Activated CD4-positive, alpha-beta T cell treated with anti-CD3 and anti-CD28 coated beads for 36 hours (primary cell): ENCODE measurements at places on chromosomes 2 and 18. TPM values are rescaled to one million over a fixed set of nuclear protein-coding genes. Genes with fewer than 3 reads are reported as not detected.

DNA sequence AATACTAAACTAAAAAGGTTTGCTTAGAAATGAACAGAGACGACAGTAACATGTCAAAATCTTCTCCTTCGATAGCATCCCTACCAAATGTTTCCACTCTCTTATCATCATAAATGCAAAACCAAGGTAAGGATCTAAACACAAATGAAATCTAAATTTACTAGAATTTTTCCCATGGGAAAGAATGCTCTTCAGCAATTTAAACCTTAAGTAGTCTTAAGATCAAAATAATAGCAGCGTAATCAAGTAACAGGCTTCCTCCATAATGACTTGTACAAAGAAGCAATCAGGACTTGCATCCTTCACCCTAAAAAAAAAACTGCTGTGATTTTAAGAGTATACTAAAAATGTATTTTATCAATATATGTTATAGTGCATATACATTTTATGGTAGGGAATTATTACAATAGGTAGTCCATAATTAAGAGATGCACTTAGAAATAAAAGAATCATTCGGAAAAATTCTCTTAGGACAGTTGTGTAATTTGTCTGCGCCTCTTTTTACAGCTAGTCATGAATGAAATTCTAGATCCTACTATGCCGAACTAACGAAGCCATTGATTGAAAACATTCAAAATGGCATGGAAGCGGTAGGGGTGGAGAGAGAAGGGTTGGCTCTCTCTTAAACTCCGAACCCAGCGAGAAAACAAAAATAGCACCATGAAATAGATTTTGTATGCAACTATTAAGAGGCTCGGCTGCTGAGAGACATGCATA lies 1.3 kb downstream of the PGAP1 start:
- DNase-seq, result no peak

- no peak for DNase-seq
Measured at GRCh38 chr18:42168487-42168886, 213.5 kb downstream of the PIK3C3 start.

GRCh38 chr2:149063177-149063576 lies 24.7 kb downstream of the LYPD6B start:
- DNase-seq, result no peak

- no peak for DNase-seq
Measured at GRCh38 chr2:147588191-147588590, 256.6 kb upstream of the ACVR2A start.

- no peak for DNase-seq
Measured at GRCh38 chr2:240644171-240644651, 18.9 kb downstream of the GPR35 start.

GRCh38 chr2:47402555-47402804 lies 476 bp upstream of the MSH2 start:
- no peak for DNase-seq

- no peak for DNase-seq
Measured at GRCh38 chr2:227855440-227855839, 16.0 kb upstream of the DAW1 start.

DNA sequence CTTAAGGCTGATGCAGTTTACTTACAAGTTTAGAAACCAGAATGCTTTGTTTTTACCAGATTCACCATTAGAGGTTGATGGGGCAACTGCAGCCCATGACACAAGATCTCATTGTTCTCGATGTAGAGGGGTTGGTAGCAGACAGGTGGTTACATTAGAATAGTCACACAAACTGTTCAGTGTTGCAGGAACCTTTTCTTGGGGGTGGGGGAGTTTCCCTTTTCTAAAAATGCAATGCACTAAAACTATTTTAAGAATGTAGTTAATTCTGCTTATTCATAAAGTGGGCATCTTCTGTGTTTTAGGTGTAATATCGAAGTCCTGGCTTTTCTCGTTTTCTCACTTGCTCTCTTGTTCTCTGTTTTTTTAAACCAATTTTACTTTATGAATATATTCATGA lies 99.4 kb upstream of the IL1R2 start:
- no peak for DNase-seq

DNA sequence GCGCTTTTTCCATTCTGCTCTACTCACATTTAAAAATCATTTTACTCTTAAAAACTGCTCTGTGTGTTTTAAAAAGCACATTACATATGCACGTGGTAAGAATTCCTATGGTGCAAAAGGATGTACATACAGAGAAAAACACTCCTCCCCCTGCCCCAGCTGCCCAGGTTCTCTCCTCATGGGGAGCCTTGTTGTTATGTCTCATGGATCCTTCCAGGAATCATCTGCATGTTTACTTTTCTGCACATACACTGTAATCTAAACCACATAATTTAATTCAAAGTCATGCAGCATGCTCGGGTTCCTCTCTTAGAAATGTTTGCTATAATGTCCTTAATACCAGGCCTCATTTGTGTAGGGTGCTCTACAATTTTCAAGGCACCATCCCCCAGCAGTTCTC lies 243.3 kb downstream of the LOXHD1 start:
- no peak for DNase-seq

GRCh38 chr2:195317550-195317949 lies 339.5 kb upstream of the SLC39A10 start:
- no peak for DNase-seq

DNA sequence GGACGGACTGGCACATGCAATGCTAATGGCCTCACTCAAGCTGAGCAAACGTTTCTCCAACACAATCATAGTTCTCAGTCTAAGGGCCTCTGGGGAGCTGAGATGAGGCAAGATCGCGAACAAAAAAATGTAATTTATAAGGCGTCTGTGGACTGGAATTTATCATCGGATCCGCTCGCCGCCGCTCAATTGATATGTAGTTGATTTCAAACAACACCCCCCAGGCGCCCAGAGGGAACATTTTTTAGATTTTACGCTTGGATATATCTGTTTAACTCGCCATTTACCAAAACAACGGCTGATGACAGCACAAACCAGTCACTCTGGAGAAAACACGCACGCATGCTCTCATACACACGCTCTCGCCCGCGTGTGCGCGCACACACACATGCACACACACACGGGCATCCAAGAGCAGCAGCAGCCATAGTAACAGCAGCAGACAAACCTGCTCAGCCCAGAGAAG lies 335.8 kb downstream of the SMAD2 start:
- DNase-seq, result no peak

DNA sequence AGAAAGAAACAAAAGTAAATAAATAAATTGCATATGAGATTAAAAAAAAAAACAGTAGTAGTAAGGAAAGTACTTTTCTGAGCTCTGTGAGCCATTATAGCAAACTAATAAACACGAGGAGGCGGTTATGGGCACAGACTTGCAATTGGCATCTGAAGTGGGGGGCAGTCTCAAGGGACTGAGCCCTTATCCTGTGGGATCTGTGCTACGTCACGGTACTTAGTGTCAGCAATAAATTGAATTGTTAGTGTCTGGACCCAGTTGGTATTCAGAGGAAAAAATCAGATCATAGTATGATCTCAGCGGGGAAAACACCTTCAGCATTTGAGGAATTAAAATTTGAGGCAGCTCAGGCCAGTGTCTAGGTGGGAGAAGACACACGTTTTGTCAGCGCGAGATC lies 76.6 kb upstream of the TEX51 start:
- no peak for DNase-seq

DNA sequence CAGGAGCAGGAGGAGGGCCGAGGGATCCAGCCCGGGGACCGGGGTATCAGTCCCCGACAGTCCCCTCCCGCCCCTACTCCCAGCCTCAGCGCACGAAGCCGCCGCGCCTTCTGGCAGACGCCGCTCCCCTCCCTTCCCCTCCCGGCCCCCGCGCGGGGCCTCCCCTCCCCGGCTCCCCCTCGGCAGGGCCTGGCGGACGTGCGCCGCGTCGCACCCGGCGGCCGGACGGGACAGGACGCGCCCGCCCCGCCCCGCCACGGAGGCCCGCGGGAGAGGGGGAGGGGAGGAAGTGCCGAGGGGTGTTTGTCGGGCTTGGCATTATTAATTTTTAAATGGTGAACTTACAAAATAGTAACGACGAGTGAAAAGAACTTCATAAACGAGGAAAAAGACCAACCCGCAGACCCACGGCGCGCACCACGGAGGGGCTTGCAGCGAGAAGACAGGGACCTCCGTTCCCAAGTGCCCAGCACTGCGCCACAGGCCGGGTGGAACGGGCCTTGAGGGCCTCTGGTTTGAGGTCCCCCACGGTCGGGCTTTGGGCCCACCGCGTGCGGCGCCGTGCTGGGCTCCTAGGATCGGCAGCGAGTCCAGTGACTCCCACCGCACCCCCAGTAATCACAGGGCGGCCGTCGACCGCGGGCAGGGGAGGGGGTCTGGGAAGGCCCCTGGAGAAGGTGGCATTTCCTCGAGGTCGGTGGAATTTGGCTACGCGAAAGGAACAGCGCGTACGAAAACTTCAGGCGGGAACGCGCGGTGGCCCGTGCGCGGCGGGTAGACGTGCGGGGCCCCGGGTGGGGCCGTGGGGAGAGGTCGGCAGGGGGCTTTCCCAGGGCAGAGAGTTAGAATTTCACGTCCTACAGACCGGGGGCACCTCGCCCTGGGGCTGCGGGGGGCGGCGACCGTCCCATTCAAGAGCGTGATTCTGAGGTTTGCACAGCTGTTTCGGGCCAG lies 954 bp upstream of the CTDSP1 start:
- DNase-seq, result peak; percentile 87

- DNase-seq, result no peak
Measured at GRCh38 chr2:1723397-1724042, 20.8 kb downstream of the PXDN start.

DNA sequence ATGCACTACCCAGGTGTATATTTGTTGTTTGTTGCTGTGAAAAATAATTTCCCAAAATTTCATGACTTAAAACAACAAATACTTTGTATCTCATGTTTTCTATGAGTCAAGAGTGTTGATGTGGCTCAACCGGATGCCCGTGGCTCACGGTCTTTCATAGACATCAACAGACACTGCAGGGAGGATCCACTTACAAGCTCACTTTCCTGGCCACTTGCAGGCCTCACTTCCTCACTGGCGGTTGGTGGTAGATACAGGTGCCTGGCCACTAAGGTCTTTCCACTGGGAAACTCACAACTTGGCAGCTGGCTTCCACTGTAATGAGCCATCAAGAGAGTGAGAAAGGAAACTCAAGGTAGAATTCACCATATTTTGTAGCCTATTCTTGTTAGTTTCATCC lies 662.9 kb downstream of the IRS1 start:
- DNase-seq, result no peak

- no peak for DNase-seq
Measured at GRCh38 chr2:224157655-224158054, 118.6 kb upstream of the SERPINE2 start.

DNA sequence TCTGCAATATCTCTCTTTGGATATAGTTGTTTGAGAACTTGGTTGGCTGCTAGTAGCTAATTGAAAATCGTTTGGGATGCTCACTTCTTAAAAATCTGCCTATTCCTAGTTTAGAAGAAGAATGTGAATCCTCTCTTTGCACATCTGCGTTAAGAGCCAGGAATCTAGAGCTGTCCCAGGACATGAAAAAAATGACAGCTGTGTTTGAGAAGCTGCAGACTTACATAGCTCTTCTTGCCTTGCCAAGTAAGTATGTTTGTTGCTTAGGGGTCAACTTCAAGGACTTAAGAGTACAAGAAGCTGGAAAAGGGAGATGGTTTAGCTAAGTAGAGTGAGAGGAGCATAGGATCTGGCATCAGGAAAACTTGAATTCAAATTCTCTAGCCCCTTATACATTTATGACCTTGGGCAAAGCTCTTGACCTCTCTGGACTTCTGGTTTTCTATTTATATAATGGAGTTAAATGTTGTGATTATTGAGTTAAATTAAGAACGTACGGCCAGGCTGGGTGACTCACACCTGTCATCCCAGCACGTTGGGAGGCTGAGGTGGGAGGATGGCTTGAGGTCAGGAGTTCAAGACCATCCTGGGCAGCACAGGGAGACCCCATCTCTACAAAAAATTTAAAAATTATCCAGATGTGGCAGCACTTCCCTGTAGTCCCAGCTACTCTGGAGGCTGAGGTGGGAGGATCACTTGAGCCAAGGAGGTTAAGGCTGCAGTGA lies 55.2 kb upstream of the STON1 start:
- DNase-seq, result no peak

DNA sequence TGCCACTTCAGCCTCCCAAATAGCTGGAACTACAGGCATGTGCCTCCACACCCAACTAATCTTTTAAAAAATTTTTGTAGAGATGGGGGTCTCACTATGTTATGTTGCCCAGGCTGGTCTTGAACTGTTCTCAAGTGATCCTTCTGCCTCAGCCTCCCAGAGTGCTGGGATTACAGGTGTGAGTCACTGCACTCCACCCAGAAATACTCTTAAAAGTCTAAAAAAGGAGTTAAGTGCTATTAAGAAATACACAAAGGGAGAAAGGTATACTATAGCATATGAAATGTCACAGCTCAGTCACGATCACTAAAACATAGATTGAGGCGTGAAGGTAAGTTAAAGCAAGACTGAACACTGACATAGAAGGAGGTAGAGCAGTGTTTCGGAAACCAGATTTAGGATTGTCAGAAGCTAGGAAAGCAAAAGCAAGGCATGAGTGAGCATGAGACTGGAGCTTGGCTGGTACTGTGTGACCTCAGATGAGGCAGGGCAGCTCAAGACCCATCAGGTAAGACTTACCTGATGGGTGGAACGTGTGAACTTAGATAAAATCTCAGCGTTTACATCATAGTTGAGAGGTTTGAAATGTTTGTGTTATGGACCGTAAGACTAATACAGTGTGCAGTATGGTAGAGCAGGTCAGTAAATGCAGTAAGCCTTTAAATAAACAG lies 9.2 kb downstream of the CCNYL1 start:
- DNase-seq, result no peak

The SDC1 gene
- total RNA-seq, result not detected

The EMILIN1 gene
- total RNA-seq, result 0.40 TPM

The CENPA gene
- total RNA-seq, result 37.0 TPM

The CELF4 gene
- not detected for total RNA-seq

The ST8SIA5 gene
- not detected for total RNA-seq

The CSRNP3 gene
- not detected for total RNA-seq

The PLEK gene
- 0.60 TPM for total RNA-seq

The UGT1A3 gene
- total RNA-seq, result not detected

The GKN1 gene
- total RNA-seq, result not detected

The GRHL1 gene
- 0.53 TPM for total RNA-seq

The SALL3 gene
- total RNA-seq, result not detected

The INHA gene
- not detected for total RNA-seq

The IL1B gene
- 0.37 TPM for total RNA-seq

The AGXT gene
- not detected for total RNA-seq
